ENCODE measurements at places on chromosomes 11 and 22. TPM values are rescaled to one million over a fixed set of nuclear protein-coding genes. Genes with fewer than 3 reads are reported as not detected.

The IGSF9B gene
- polyA plus RNA-seq: 9.9 TPM

The PANX2 gene
- polyA plus RNA-seq: 2.5 TPM

The PKDREJ gene
- 0.47 TPM for polyA plus RNA-seq

The MRGPRF gene
- 26.5 TPM for polyA plus RNA-seq

The NXPE2 gene
- polyA plus RNA-seq: 0.27 TPM

DNA sequence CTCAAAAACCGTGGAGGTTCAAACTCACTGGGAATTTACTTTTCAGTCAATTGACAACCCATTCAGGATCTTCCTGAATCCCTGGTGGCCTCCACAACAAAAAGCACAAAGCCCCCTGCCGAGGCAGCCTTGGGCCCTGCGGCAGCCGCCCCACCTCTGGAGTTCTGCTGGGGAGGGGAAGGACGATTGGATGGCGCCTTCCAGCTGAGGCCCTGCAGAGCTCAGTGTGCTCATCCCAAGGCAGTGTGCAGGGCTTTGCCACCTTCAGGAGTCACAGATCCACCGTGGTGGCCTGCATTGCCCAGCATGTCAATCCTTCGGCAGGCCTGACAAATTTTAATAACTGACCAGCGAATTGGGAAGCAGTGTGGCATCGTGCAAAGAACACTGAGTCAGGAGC, 7.4 kb downstream of the ZFTA start:
- DNase-seq: no peak

GRCh38 chr22:39871008-39871798, 22.4 kb downstream of the ENTHD1 start:
- no peak for DNase-seq

DNA sequence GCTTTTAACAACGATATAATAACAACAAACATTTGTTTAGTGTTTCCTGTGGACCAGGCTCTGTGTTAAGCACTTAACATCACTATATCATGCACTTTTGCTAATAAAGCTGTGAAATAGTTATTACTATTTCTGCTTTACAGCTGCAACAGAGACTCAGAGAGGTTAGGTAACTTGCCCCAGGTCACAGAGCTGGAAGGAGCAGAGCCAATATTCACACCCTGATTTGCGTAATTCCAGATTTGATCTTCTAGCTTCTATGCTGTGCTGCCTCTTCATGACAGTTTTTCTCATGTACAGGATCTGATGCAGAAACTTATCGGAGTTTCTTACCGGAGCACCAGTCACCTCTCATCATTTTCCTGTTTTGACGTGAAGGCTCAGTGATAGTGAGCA, 33.6 kb upstream of the EHF start:
- no peak for DNase-seq

GRCh38 chr22:35517207-35517606, 23.4 kb upstream of the RASD2 start:
- DNase-seq: no peak

DNA sequence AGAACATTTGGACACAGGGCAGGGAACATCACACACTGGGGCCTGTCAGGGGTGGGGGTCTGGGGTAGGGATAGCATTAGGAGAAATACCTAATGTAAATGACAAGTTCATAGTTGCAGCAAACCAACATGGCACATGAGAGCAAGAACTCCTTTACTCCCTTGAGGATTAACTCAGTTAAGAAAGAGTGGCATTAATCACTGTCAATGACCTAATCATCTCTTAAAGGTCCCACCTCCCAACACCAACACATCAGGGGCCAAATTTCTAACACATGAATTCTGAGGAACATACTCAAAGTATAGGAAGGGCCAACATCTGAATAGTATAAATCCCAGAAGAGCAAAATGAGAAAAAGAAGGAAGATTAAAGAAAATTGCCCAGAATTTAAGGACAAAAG, 272.9 kb downstream of the SWAP70 start:
- no peak for DNase-seq

DNA sequence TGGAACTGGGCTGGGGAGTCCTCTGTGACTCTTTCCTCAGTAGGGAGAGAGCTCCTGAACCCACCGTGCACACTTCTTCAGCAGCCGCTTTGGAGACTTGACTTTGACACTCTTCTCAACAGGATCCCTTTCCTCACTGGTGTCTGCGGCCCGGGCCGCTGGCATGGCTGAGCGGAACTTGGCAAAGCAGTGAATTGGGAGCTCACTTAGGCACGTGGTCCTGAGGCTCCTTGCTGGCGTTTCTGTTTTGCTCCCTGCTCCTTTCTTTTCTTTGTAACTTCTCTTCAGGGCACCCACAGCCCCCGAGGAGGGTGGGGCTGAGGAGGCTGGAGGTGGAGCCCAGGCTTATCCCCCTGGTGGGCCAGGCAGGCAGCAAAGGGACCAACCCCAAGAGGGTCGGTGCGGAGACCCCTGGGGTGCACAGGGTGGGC, 8.4 kb upstream of the KCNQ1OT1 start:
- DNase-seq: no peak

- peak; percentile 81 for DNase-seq
Observed at GRCh38 chr22:27212617-27213177, 555.3 kb downstream of the MIAT start.

- no peak for DNase-seq
Observed at GRCh38 chr11:1628506-1629325, 859 bp upstream of the KRTAP5-5 start.

GRCh38 chr22:43337385-43337784, 5.8 kb downstream of the SCUBE1 start:
- no peak for DNase-seq

DNA sequence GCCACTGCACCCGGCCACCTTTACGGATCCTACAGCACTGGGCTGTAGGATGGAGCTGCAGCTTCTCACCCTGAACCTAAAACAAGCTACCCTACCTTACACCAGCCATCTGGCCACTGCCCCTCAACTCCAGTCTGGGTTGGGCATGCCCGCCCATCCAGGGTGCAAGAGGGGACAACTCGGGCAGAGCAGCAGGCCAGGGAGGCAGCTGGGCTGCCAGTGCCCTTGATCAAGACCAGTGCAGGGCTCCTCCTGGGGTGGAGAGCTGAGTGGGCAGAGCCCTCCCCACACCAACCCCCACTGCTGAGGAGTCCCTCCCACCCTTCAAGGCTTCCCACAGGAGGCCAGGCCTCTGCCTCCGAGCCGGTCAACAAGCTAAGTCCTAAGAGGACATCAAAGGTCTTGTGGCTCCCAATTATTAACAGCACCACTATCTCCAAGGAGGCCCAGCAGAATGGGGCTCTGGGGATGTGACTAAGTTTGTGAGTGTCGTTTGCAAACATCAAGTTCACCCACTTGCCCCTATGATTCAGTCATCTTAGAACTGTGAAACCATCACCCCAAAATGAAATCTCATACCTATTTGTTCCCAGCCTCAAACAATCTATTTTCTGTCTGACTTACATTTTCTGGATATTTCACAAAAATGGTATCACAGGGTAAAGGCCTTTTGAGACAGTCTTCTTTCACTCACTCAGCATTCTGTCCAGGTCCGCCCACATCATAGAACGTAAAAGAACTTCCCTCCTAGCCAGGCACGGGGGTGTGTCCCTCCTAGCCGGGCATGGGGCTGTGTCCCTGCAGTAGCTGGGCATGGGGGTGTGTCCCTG, 11.0 kb downstream of the GATD1 start:
- DNase-seq: no peak

- DNase-seq: no peak
Observed at GRCh38 chr11:126338346-126339055, 17.0 kb upstream of the ST3GAL4 start.

DNA sequence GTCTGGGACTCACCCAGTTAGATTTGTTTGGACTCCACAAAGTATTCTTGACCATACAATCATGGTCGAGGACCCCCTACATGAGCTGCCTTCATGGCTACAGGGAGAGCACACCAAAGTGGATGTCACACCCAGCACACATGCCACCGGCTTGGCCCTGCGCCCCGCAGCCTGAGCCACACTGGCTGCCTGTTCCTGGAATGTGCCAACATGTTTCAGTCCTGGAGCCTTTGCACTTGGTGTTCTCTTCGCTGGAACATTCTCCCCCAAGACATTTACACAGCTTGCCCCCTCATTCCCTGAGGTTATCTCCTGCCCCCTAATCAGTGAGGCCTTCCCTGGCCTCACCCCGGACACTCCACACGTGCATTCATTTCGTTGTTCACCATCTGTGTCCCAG, 46.0 kb downstream of the PPARA start:
- DNase-seq: no peak
